ENCODE measurements at places on chromosomes 5 and 9.

DNA sequence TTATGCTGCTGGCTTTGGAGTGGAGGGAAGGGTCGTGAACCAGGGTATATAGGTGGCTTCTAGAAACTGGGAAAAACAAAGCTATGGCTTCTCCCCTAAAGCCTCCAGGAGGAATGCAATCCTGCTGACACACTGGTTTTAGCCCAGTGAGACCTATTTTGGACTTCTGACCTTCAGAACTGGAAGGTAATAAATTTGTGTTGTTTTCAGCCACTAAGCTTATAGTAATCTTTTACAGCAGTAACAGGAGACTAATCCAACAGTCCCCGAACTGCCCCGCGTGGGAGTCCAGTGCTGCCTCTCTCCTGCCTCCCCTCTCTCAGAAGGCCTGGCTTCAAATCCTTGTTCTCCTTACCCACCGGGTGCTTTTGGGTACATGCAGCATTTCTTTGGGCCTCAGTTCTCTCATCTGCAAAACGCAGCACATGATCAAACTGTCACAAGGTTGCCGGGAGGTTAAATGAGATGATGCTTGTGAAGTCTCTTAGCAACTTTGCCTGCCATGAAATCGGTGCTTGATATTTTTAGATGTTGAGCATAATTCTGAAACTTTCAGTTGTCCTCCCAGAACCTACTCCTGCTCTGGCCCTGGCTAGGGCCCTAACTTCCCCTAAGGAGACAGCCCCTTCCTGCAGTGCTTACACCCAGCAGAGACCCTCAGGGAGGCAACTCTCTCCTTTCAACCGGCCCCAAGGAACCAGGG, 127.3 kb upstream of the BOD1 start:
- DNase-seq: no peak

DNA sequence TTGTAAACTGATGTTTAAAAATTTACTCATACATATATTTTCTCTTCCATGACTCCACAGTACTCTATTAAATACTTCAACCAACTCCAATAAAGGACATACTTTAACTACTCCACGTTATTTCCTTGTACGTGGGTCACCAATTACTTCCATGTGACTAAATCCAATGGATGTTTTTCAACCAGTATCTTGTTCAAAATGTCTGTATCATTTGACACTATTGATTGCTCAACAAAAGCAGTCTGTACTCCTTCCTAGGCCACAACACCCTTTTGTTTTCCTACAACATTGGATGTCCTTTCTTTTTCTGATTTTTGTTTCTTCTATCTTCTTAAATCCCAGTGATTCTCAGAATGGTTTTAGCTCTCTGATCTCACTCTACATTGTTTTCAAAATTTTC, 943.7 kb downstream of the EFNA5 start:
- no peak for DNase-seq

DNA sequence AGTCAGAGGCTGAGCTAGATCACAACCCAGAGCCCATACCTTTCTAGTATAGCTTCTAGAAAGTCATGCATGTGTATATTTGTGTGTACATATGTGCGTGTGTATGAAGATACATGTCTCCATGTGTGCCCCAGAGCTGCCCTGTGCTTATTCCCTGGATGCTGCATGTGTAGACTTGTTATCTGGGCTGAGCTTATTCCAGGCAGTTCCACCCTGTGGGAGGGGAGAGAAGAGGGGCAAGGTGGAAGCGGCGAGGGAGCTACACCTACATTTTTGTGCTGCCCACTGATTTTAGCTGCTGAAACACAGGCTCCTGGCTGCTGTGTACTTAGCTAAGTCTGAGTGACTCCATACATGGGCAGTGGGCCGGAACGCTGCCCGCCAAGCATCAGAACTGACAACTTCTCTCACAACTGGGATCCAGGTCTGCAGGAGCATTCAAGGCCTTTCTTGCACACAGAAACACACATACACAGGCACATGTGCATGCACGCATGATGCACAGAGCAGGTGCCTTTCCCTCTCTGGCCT, 38.0 kb upstream of the XPA start:
- no peak for DNase-seq

- DNase-seq: no peak
These were observed 185.3 kb downstream of the MAPKAP1 start for GRCh38 chr9:125521462-125522327.

- DNase-seq: no peak
These were observed 6.8 kb upstream of the CEL start for GRCh38 chr9:133054966-133055365.

- DNase-seq: no peak
These were observed 310.1 kb downstream of the ADAMTS6 start for GRCh38 chr5:65171645-65172044.

DNA sequence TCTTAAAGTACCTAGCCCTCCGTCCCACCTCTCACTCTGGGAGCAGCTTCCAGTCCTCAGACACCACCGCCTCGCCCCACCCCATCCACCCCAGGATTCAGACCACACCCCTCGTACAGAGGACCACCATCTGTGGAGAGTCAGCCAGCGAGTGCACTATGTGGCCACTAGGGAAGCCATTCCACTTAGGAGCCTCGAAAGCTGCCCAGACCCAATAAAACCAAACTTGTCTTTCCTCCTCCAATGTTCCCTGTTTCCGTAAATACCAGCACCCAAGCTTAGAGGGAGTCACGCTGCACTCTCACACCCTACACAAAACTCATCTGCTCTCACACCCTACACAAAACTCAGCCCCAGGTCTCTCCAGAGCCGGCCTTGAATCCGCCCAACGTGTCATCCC, 1.9 kb downstream of the GCNT4 start:
- no peak for DNase-seq

- DNase-seq: no peak
These were observed 61.4 kb downstream of the CERT1 start for GRCh38 chr5:75450069-75450468.

DNA sequence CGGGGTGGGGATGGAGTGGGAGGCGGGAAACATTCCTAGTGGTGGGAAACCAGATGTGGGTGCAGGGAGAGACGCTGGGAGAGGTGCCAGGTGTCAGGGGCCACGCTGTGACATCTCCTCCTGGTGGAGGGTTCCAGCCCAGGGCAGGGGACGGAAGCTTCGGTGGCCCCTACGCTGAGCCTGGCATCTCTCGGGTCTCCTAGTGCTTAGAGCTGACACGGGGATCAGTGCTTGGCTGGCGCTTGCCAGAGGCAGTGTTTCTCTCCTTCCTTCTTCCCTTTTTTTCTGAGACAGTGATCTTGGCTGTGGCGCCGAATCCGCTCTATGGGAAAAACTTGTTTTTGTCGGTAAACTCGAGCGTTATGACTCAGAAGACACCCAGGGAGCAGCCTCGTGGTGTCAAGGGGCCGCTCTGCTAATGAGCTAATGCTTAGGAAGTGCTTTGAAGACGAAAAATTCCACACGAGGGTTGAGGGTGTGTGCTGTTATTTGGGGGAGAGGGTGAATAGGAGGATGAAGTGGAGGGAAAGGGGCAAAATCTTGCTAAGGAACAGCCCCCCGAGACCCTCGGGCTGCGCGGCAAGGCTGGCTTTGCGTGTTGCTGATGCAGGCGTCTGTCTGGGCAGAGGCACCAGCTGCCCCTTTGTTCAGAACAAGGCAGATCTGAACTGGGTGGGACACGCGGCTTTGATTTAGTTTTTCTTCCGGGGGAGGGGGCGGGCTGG, 20.4 kb upstream of the IER5L start:
- no peak for DNase-seq

- DNase-seq: no peak
These were observed 90.3 kb upstream of the ZNF366 start for GRCh38 chr5:72597456-72597948.

- no peak for DNase-seq
These were observed 121.8 kb upstream of the CNTLN start for GRCh38 chr9:17013010-17013409.

GRCh38 chr9:116285320-116285719, 131.7 kb downstream of the PAPPA start:
- no peak for DNase-seq

DNA sequence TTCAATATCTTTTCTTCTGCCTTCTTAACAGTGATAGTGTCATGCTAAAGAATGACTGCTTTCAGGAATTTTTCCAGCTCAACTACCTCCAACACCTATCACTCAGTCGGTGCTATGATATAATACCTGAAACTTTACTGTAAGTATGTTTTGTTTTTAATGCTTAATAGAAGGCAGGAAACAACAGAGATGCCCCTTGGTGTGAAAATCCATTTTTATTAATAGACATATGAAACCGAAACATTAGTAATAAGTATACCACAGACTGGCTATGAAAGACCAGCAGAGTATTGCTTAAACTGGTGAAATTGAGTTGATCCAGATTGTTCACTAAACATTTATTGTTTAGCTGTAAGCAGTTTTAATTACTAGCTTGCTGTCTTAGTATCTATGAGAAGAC, 25.2 kb downstream of the SKP2 start:
- no peak for DNase-seq

DNA sequence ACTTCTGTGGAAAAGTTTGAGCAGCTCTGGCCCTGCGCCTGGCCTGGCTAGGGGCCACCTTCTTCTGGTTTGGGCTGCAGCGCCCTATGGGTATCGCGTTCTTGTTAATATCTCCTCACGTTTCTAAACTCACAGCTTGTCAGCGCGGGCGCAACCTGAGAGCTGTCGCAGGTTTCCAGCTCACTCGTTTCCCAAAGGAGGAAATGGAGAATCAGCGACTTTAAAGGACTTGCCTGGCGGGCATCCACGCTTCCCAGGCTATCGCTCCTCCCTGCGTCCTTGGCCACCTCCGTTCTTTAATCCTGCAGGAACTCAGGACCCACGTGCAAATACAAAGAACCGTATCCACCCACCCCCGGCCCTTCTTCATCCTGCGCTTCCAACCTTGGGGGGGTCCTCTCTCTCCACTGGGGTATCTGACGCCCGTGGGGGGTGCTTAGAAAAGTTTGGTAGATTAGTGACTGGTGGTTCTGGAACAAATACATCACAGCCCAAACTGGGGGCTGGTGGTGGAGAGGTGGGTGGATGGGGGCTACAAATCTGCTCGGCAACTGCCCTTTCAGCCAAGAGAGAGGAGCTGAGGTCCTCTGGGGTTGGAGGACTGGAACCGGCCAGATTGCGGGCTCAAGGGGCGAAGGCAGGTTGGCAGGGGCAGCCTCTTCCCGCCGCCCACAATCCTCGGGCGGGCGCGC, 578 bp upstream of the PSAT1 start:
- peak; percentile 50 for DNase-seq

DNA sequence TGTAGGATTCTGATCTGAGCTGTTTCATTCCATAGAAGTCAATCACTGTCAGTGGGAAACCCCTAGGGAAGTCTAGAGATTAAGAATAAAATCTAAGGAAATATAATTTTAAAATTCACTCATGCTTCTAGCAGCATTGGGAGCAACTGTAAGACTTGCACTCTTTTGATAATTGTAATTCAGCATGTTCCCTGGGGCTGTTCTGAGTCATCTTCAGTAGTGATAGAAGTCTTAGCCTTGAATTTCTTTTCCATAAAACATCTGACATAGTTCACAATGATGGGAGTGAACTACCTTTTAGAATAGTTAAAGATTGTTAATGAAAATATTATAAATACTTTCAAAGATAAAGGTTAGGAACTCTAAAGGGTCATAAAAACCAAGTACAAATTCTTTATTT, 935.8 kb downstream of the DTWD2 start:
- DNase-seq: no peak

DNA sequence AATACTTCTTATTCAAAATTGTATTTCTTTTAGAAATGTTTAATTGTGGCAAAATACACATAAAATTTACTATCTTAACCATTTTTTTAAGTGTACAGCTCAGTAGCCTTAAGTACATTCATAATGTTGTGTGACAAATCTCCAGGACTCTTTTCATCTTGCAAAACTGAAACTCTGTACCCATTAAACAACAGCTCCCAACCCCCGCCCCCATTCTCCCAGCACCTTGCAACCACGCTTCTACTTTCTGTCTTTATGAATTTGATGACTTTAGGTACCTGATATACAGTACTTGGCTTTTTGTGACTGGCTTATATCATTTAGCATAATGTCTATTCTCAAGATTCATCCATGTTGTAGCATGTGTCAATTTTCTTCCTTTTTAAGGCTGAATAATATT, 2.8 kb upstream of the IL5 start:
- no peak for DNase-seq

GRCh38 chr9:70485273-70485858, 70.9 kb upstream of the KLF9 start:
- DNase-seq: no peak

DNA sequence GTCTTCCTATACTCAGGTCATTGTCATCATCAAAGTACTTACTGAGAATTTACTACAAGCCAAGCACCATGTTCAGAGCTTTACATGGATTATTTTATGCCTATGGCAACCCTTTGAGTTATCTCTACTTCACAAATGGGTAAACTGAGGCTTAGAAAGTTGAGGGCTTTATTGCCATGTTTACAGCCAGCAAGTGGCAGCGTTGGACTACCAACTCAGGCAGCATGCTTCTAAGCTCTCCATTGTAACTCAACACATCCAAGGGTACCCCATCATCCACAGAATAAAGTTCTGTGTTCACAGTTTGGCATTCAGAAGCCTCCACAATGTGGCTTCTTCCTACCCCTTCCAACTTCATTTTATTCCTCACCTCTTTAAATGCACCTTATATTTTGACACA, 422.6 kb upstream of the GRIA1 start:
- DNase-seq: no peak

GRCh38 chr5:132500931-132501628, 10.5 kb upstream of the IRF1 start:
- DNase-seq: peak; percentile 67

DNA sequence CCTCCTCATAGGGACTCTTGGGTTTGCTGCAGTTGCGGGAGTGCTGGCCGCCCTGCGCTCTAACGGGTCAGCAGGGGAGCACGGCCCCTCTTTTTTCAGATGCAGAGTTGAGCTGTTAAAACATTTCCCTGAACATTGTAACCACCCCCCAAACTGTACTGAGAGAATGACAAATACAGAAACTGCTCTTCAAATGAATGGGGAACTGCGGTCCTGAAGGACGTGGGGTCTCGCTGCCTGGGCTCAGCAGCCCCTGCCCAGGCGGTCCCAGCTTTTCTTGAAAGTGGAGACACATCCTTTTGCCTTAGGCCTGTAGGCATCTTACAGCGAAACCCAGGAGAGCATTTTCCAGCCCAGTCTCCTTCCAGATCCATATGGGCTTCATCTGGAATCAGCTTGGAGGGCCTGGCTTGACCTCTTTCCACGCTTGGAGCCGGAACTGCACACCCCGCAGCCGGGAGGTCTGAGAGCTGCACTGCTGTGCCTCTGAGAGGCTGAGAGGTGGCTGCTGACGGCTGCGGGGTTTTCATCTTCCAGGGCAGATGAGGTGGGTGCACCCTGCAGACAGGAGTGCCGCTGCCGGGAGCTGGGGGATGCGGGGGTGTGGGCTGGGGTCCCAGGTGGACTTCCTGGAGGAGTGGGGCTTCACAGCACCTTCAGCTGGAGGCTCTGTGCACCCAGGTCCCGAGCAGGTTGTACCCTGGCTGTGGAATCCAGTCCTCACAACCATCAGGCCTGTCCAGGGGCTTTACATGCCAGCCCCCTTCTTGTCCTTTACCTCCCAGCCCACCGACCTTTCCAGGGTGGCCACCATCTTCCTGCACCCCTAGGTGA, 1.2 kb upstream of the AGPAT2 start:
- no peak for DNase-seq

DNA sequence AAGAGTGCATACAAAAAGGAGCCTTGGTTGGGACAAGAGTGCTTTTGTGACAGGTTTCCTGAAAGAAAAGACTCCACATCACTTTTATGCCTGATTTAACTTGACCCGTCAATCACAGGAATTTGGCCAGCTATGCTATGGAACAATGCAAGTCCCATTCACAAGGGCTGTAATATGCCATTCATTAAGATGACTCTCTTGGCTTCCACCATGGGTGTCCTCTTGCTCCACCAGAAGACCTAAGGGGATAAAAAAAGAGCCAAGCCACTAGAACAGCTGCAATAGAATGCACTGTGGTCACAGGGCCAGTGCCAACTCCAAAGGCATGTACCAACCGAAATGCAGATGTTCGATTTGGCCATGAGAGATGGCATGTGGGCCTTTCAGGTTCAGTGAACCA, 480.1 kb upstream of the MPDZ start:
- DNase-seq: no peak

Data from midbrain (tissue), 1 donor.